T-cell (primary cell): ENCODE measurements at places on chromosomes 2 and 18.

GRCh38 chr2:151851761-151852160 is 23.5 kb upstream of the ARL5A start:
- no peak for DNase-seq

- DNase-seq = no peak
Measured at GRCh38 chr2:128313931-128314347, 4.7 kb downstream of the HS6ST1 start.

GRCh38 chr2:70743068-70743467 is 24.9 kb downstream of the ADD2 start:
- DNase-seq = no peak

- DNase-seq = no peak
Measured at GRCh38 chr18:12518326-12518725, 110.6 kb downstream of the PRELID3A start.

GRCh38 chr2:171514908-171515582 is 7.2 kb upstream of the CYBRD1 start:
- DNase-seq = no peak

DNA sequence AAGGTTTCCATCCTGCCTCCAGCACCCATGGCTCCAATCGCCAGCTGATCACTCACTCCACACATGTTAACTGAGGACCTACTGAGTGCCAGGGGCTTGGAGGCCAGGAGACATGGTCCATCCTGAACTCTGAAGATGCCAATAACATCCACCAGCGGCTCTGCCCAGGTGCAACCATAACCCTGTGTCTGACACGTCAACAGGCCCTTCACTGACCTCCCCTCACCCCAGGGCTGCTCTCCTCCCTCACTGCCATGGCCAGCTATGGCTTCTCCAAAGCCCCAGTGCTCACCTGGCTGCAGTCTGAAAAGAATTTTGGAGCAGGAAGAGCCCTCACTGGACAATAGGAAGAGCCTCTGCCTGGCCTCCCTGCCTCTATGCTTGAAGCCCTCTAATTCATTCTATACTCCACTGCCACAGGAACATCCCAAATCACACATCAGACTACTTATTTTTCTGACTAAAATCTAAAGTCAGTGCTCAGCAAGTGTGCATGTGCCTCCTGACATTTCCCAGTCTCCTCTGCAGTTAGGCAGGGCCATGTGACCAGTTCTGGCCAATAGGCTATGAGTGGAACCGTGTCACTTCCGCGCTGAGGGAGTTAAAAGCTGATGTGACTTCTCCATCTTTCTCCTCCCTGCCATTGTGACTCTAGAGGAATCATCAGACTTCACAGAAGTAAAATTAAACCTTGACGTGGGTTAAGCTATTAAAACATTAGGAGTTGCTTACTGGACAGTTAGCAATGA is 37.2 kb downstream of the ZBTB7C start:
- no peak for DNase-seq

- no peak for DNase-seq
Measured at GRCh38 chr2:1082456-1083205, 132.0 kb downstream of the SNTG2 start.

DNA sequence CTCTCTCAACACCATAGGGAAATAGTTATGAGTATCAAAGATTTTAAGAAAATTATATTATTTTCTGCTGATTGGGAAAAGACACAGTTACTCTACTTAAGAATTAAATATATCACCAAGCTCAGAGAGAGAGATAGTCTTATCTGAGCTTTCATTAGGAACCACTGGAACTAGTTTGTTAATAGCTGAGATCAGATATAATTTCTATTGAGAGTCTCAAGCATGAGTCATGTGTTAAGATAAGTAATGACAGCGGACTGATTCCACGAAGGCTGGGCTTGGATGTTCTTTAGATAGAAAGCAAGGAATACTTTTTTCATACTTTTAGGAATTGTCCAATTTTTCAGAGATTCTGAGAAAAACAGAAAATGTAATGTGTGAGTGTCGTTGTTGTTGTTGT is 44.4 kb upstream of the RBM44 start:
- DNase-seq = no peak

GRCh38 chr2:181123798-181124231 is 143.4 kb downstream of the UBE2E3 start:
- peak; percentile 50 for DNase-seq

DNA sequence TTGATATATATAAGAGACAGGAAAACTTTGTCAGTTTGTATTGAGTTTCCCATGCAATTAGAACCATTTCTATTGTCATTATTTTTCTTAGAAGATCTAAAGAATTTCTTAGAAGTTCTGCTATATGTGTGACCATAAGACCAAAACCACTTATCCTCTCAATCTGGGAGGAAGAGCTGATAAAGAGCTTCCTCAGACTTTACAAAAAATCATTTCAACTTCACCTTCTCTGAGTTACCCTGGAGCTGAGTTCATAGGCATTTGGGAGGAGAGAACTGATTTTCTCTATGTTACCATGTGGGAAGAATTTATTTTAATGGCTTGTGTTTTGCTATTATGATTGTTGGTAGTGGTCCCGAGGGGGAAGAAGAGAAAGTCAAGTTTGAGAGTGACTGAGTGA is 329.3 kb downstream of the GPD2 start:
- no peak for DNase-seq

DNA sequence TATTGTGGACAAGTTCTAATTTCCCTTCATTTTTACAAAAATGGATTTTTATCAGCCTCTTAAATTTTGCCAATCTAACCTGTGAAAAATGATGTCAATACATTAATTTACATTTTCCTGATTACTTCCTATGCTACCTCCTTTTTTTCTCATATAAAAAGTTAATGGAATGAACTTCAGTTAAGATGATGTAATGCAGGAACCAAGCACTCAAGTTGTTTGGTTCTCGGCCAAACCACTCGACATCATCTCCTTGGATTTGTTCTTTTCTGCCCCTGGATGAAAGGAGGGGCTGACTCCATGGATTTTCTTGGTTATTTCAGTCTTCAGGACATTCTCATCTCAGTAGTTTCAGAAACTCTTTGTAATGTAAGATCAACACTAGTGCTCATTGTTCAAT is 253.1 kb upstream of the NXPH2 start:
- no peak for DNase-seq
